ENCODE measurements at places on chromosomes 1 and 21.

- DNase-seq = no peak
Measured at GRCh38 chr21:31556662-31557061, 102.8 kb upstream of the SOD1 start.

DNA sequence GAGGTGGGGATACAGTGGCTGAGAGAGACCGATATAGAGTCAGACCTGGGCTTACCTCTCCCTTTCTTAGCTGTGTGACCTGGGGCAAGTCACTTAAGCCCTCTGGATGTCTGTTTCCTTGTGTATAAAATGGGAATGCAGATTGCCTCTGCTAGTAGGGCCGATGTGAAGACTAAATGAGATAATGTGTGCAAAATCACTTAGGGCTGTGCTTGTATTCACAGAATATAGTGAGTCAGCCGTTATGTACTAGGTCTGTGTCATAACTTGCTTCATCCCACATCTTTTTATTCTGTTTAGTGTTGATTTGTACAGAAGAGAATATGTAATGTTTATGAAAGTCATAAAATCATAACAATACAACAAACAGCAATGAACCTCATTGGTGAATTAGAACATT is 56.0 kb downstream of the PTPRU start:
- no peak for DNase-seq

- no peak for DNase-seq
Measured at GRCh38 chr1:24277420-24278169, 41.6 kb upstream of the GRHL3 start.

DNA sequence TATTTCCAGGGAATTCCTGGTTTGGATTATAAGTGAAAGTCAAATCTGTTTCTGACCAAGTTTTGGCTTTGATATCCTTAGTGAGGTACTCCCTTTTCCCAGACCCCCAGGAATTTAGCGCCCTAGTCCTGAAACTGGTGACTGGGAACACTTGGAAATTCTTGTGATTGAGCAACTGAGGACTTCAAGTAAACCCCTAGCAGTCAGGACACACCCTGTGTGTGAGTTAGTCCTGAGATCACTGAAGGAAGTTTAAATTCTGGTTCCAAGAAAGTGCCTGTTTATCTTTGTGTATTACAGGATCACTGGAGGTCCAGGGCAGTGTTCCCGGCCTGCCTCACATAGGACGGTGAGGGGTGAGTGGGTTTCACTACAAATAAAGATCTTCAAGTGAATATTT is 95.1 kb upstream of the F3 start:
- DNase-seq = no peak
